ENCODE measurements at places on chromosomes 13 and 19.
A peak's percentile ranks its signal among the peaks of the same experiment; 100 is the strongest.

GRCh38 chr19:47726467-47726866 lies 13.2 kb downstream of the EHD2 start:
- DNase-seq = no peak

DNA sequence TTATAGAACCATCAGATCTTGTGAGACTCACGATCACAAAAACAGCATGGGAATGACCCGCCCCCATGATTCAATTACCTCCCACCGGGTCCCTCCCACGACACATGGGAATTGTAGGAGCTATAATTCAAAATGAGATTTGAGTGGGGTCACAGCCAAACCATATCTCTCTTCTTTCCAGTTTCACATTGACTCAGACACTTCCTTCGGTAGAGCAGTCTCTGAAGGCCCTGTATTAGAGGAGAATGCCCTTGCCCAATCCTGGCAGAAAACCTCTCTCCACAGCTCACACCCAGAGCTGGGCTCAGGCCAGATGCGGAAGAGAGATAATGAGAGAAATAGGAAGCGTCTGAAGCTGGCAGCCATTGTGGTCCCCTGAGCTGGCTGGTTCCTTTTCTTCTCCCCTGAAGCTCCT lies 72.4 kb upstream of the CLDN10 start:
- no peak for DNase-seq

DNA sequence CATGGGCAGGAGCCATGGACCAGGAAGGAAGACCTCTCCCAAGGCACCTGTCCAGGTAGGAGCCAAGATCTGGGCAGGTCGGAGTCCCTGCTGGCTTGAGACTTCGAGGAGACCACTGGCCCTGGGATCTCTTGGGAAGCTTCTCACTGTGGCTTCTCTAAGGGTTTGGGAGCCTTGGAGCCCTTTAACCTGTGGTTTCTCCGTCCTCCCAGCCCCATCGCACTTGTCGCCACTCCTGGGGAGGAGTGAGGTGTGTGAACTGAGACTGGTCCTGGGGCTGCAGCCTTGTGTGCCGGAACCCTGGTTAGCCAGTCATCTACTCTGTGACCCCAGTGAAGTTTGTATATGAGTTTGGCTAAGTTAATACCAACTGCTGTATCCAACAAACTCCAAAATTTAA lies 8.2 kb downstream of the ZNF805 start:
- DNase-seq = no peak

GRCh38 chr13:50069261-50069660 lies 54.0 kb downstream of the KCNRG start:
- DNase-seq = no peak

GRCh38 chr13:46377554-46377953 lies 9.5 kb downstream of the RUBCNL start:
- DNase-seq = no peak

- DNase-seq = peak; percentile 42
Measured at GRCh38 chr13:28492569-28493367, 2.2 kb downstream of the FLT1 start.

DNA sequence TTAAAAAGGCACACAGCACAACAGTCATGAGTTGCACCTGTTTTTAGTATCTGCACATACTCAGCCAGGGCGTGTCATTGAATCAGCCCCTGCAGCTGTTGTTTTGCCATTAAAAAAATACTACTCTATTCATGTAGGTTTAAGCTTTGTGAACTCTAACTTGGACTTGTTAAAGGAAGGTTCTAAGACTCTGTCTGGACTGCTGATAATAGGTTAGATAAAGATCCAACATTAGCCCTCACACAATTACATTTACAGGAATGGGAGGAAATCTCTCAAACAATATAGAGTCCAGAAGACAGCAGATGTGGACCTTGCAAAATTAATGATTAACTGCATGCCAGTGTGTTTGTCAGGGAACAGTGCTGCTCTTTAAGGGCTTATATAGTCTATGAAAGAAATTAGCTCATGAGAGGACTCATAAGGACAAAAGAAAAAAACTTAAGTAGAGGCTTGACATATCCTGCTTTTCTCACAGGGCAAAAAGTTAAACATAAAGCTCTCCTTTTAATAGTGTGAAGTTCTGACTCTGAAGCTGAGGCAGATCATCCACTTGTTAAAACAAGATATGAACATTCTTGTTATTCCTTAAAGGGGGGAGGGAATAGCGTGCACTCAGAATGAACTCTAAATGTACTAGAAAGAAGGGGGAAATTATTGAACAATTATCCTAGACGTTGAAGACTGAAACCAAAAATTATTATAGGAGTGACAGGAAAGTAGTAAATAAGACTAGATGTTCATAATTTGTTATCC lies 243.6 kb downstream of the NDFIP2 start:
- DNase-seq = no peak

DNA sequence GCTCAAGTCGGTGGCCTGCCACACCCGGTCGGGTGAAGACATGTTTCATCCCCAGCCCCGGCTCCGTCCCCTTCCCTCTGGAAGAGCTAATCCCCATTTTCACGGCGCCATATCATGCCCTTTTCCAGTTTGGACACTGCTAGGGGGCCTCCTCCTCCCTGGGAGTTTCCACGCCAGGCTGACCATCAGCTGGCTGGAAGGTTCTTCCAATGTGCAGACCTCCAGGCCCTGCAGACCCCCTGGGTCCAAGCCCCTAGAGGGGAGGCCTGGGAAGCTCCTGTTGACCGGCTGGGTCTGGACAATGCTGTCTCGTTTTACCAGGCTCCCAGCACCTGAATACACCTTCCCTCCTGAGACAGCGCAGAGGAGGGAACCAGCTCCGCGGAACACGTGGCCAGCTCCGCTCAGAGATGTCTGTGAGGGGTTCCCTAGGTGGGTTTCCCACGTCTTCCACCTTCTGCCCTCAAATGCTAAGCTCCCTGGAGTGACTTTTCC lies 44.7 kb upstream of the RANBP3 start:
- no peak for DNase-seq

- no peak for DNase-seq
Measured at GRCh38 chr13:42686165-42686564, 95.2 kb upstream of the FAM216B start.

- DNase-seq = no peak
Measured at GRCh38 chr13:23506807-23507291, 63.4 kb upstream of the TNFRSF19 start.

GRCh38 chr13:105519771-105520170 lies 1015.7 kb downstream of the EFNB2 start:
- DNase-seq = no peak

- no peak for DNase-seq
Measured at GRCh38 chr13:112150352-112150751, 83.4 kb downstream of the SOX1 start.

DNA sequence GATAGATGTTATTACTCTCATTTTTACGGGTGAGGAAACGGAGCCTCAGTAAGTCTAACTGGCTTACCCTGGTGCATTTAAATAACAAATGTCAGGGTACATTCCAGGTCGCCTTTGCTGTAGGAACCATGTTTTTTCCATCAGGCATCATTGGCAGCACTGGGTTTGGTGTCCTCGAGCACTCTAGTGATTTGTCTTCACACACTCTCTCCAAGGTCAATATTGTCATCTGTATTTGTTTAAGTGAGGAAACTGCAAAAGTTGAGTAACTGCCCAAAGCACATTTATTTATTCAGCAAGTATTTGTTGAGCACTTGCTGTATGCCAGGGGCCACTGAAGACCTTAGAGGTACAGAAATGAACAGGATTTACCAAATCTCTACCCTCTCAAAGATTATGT lies 78.6 kb downstream of the DCT start:
- DNase-seq = no peak

- DNase-seq = no peak
Measured at GRCh38 chr13:114303700-114304327, 10.5 kb upstream of the CHAMP1 start.

DNA sequence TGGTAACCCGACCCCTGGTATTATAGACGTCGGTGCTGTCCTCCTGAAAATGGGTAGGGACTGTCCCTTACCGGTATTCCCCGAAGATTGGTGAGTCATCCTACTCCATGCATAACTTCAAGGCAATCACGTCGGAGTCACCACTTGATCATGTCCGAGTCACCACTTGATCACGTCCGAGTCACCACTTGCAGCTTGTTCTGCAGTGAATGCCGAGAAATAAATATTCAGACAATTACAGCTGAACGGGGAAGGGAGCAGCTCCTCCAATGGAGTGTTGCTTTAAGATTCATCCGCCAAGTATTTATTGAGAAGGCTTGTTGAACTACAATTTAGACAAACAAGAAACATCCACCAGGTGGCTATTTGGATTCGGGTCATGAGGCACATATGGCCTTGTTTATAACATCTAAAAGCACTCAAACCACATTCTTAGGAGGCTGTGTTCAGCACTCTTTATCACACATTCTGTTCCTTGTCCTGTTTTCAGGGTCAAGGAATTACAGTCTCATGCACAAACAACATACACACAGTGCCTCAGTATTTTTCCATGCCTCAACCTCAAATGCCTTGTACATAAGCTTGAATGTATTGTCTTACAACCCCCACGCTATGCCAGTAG lies 43.1 kb downstream of the ZNF726 start:
- no peak for DNase-seq

- DNase-seq = peak; percentile 48
Measured at GRCh38 chr19:6616011-6616410, 25.1 kb upstream of the CD70 start.

- no peak for DNase-seq
Measured at GRCh38 chr13:50915565-50915964, 6.0 kb downstream of the RNASEH2B start.

DNA sequence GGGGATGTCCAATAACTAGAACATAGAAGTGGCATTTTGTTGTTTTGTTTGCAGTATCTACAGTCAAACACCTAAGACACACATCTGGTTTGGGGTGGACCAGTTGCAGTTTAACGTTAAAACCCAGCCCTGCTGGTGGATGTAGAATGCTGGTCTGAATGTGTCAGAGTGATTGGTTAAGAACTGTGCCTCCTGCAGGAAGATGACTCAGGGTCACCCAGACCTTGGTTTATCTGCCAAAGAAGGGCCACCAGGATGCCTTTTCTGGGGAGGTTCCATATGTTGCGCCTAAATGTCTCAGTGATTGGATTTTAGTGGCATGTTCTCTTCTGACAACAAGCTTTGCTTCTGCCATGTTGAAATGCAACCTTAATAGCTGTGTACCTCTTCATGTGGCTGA lies 23.1 kb downstream of the ZNF536 start:
- no peak for DNase-seq

DNA sequence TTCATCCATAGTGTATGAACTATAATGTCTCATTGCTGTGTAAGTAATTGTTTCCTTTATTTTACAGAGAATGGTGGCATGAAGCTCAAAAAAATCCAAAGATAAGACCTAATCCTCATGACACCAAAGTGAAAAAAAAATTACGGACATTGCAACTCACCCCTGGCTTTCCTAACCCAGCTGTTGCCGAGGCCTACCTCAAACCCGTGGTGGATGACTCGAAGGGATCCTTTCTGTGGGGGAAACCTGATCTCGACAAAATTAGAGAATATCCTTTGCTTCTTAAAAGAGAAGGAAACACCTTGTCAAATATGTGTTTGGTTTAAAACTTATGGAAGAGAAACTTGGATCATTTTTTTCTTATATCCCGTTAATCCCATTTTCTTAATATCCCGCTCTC lies 26.3 kb downstream of the ERCC5 start:
- no peak for DNase-seq

- no peak for DNase-seq
Measured at GRCh38 chr19:452829-453228, 8.0 kb downstream of the SHC2 start.

DNA sequence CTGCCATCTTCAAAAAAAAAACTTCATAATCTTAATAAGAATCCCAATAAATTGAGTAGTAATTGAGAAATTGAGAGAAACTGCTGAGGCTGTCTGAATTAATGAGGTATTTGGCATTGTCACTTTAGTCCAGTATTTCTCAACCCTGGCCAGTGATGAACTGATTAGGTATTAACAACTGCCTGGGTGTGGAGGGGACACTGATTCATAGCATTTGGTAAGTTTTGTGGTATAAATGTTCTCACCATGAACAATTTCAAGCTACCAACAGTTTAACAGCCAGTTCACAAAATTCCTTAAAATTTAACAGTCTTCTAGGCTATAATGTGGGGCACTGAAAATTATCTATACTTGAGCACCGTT lies 18.3 kb downstream of the GPC6 start:
- no peak for DNase-seq

- DNase-seq = no peak
Measured at GRCh38 chr19:30363073-30363472, 9.1 kb upstream of the ZNF536 start.

- no peak for DNase-seq
Measured at GRCh38 chr13:113360446-113360845, 3.5 kb downstream of the GRTP1 start.

DNA sequence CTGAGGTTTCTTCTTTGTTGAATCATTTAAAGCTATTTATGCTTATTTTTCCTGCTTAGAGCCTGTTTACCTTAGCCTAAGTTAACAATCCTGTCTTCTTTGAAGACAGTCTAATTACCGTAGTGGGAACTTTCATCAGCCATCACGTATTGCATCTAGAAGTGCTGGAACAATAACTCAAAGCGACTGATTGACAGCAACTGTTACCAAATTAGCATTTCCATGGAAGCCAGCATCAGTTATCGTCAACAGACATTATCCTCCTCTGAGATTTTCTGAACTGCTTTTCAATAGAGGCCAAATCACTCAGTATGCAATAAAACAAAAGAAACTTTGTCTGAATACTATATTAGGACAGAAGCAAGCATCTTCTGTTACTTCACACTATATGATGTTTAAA lies 433.3 kb upstream of the SLITRK1 start:
- no peak for DNase-seq

GRCh38 chr19:10927730-10928562 lies 493 bp downstream of the YIPF2 start:
- no peak for DNase-seq

- no peak for DNase-seq
Measured at GRCh38 chr19:31214086-31214485, 135.2 kb downstream of the TSHZ3 start.

- peak; percentile 85 for DNase-seq
Measured at GRCh38 chr19:4576016-4576933, 16.8 kb upstream of the SEMA6B start.

DNA sequence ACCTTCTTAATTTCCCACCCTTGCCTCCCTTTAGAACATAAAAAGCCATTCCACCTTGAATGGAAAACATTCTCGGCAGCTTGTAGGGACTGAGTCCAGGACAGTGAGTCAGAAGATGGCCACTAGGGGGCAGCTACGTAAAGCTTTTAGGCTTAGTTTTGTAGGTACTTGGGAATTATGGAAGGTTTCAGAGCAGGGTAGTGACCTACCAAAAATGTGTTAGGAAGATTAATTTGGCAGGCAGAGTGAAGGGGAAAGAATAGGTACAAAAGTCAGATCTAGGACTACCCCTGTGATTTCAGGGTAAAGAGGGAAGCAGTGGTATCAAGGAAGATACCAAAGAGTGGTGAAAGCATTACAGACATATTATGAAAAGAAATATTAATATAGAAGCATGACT lies 198.4 kb downstream of the NDFIP2 start:
- peak; percentile 14 for DNase-seq

GRCh38 chr19:47633517-47633916 lies 24.6 kb downstream of the BICRA start:
- DNase-seq = no peak

- DNase-seq = no peak
Measured at GRCh38 chr19:40739030-40739839, 11.0 kb downstream of the ACTMAP start.
